AG10803 (cell line): ENCODE measurements at places on chromosomes 7 and 10.
A peak's percentile ranks its signal among the peaks of the same experiment; 100 is the strongest.

DNA sequence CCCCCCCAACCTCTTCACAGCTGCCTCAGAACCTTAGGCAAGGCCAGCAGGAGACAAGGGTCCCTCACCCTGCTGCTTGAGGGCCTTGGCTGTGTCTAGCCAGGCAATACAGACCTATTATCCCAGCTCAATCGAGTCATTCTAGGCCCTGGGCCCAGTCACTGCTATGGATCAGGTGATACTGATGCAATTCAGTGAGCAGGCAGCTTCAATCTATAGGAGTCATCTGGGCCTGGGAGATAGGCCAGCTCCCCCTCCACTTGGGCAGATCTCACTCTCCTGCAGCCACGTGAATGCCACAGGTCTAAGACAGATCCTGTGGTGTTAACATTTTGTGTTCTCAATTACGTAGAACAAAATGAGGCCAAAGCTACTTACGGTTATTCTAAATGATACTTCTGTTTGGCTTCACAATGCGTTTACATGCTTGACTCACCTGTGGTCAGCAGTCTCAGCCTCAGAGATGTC lies 68.0 kb upstream of the LRRC4 start:
- DNase-seq, result peak; percentile 29

GRCh38 chr7:55065511-55066229 lies 46.9 kb downstream of the EGFR start:
- peak; percentile 91 for DNase-seq

- DNase-seq, result no peak
Measured at GRCh38 chr10:77086081-77086480, 551.5 kb downstream of the KCNMA1 start.

- DNase-seq, result no peak
Measured at GRCh38 chr10:7302392-7302906, 108.4 kb downstream of the SFMBT2 start.

- DNase-seq, result no peak
Measured at GRCh38 chr7:1694611-1695511, 24.8 kb downstream of the ELFN1 start.

DNA sequence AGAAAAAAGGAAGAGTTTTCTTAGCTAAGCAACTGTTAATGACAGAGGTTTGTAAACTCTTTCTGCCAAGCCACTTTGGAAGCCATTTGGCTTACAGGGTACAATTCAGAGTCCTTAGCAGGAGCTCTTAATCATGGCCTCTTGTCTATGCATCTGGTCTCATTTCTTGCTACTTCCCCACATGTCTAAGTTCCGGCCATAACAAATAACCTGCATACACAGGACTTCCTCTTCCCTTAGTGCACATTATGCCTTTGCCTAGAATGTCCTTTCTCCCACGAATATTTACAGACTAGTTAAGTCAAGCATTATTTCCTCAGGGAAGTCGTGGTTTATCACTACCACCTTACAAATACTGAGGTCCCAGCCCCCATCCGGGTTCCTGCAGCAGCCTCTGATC lies 8.6 kb upstream of the UPF2 start:
- no peak for DNase-seq

DNA sequence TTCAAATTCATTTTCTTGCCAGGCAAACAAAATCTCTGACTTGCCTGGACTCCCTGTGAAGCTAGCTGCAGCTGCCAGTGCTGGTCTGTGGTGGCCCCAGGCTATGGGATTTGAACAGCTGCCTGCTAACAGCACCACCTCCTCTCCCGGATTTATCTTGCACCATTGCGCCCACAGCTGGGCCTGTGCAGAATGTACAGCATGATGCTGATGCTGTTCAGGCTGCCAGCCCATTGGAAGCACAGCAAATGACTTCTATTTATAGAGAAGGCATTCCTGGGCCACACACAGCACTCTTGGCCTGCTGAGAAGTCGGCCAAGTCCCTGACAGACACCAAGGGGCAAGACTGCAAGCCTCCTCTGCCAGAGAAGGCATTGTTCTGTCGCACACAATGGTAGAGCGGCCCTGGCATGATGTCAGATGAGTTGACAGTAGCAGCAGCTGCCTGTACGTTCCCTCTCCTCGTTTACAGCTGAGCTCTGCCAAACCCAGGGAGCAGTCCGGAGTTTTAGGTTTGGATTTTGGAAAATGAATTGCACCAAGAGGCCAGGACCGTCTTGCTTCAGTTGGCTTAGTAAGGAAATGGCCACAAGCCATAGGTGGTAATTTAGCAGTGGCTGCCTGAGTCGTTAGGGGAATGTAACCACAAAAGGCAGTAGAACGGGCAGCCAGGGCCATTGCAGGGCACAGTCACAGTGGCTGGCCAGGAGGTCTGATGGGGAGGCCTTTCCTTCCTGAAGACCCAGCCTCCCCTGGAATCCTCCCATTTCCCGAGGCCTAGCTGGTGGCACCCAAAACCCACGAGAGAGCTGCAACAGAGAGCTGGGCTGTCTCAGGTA lies 38.5 kb downstream of the MTURN start:
- DNase-seq, result peak; percentile 95

DNA sequence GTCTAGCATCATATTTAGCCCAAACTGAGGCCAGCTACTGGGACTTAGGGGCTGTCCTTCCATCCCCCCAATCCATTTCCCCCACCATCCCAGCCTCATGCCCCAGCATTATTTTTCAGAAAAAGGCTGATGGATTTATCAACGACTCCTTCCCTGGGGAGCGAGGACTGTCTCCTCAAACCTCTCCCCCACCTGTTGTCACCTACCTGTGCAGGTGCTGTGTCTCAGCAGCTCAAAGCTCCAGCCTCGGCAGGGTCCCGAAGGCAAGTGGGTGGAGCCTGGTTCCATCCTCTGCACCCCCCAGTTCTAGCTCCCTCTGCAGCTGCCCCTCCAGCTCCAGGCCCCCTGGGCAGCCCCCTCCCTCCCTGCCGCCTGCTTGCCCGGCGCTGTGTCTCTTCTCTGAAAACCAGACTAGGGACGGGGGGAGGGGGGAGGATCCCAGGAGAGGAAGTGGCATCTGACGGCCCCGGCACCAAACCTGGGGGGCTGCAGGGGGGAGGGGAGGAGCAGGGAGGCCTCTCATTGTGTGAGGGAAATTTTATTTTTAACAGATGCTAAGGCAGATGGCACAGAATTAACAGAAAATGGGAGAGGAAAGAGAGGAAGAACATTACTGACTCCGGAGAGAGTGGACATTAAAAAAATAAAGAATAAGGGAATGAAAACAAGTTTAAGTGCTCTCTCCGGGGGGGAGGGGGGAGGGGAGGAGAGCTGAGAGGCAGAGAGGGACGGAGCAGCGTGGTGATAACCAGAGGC lies 61.7 kb upstream of the PAX2 start:
- DNase-seq, result no peak

- no peak for DNase-seq
Measured at GRCh38 chr10:131556897-131557495, 245.5 kb upstream of the TCERG1L start.

- DNase-seq, result no peak
Measured at GRCh38 chr7:116021237-116021636, 9.3 kb downstream of the TFEC start.

- no peak for DNase-seq
Measured at GRCh38 chr10:63716016-63716580, 194.9 kb downstream of the REEP3 start.

GRCh38 chr7:55258631-55259030 lies 106.5 kb upstream of the LANCL2 start:
- DNase-seq, result no peak

- DNase-seq, result peak; percentile 69
Measured at GRCh38 chr10:104589871-104590270, 51.2 kb upstream of the SORCS3 start.

DNA sequence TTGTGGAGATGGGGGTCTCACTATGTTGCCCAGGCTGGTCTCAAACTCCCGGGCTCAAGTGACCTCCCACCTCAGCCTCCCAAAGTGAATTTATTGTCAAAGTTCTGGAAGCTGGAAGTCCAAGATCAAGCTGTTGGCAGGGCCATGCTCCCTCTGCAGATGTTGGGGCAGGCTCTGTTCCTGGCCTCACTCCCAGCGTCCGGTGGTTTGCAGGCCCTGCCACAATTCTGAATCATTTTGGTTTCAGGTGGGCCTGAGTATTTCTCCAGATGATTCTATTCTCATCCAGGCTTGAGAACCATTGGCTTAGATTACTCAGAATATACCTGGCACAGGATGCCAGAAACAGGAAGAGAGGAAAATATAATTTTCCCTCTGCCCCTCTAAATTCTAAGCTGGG lies 737.4 kb downstream of the TNS3 start:
- peak; percentile 75 for DNase-seq

DNA sequence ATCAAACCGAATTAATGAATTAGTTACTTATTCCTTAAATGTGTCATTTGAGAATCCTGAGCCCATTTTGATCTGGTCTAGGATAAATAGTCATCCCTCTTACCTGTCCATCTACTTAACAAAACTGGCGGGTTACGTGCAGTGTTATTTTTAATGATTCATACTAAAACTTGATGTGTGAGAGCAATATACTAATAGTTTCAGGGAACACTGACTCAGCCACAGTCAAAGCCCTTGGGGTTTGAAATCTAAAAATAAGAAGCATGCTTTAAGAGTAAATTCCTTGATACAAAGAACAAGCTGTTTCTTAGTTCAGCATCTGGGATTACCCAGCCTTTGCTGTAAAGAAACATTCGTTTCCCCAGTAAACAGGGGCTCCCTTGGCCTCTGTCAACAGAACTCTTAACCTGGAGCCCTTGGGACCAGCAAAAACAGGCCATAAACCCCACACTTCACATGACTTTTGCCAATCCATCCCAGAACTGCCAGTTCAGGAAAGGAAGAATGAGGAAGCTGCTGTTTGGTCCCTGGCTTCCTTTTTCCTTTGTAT lies 370.6 kb upstream of the IGFBP3 start:
- DNase-seq, result peak; percentile 81

DNA sequence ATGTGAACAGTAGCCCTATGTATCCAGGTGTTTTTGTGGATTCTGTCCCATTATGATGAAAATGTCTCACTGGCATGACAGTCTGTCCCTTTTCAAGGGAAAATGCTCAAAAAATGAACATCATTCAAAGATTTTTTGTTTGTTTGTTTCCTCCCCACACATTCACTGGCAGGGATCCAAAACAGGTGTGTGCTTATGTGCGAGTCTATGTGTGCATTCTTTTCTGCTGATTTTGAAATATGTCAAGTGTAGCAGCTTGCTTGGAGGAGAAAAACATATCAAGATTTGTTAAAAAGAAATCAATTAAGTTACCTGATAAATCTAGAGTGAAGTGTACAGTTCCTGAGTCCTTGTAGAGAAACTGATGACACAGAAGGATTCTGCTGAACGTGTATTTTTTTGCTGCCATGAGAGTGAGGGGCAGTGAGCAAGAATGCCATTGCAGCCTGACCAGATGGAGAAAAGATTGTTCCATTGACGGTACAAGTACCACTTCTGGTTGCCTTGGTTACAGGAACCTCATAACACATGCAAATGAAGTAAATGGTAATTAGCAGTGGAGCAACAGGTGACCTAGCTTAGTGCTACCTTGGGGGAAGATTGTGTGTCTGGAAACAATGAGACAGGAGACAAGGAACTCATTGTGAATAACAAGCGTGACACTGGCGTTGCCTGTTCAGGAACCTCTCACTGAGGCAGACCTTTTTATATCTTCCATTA lies 277.4 kb upstream of the PHYHIPL start:
- DNase-seq, result no peak

- DNase-seq, result no peak
Measured at GRCh38 chr10:104318810-104319741, 19.2 kb downstream of the ITPRIP start.

DNA sequence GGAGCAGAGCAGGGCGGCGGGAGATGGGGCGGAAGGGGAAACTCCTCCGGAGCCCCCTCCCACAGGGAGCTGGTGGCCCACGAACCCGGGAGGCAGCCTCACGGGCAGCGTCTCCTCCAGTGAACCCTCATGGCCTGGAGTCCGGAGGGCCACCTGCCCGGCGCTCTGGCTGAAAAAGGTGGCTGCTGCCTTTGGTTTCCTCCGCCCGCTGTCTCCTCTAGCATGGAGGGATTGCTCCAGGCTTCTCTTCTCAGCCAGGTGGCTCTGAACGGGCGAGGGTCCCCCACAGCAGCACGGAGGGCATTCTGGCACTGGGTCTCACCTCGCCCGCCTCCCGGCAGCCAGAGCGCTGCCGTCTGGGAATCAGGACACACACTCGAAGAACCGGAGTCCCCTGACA lies 177.3 kb upstream of the PFKP start:
- no peak for DNase-seq

DNA sequence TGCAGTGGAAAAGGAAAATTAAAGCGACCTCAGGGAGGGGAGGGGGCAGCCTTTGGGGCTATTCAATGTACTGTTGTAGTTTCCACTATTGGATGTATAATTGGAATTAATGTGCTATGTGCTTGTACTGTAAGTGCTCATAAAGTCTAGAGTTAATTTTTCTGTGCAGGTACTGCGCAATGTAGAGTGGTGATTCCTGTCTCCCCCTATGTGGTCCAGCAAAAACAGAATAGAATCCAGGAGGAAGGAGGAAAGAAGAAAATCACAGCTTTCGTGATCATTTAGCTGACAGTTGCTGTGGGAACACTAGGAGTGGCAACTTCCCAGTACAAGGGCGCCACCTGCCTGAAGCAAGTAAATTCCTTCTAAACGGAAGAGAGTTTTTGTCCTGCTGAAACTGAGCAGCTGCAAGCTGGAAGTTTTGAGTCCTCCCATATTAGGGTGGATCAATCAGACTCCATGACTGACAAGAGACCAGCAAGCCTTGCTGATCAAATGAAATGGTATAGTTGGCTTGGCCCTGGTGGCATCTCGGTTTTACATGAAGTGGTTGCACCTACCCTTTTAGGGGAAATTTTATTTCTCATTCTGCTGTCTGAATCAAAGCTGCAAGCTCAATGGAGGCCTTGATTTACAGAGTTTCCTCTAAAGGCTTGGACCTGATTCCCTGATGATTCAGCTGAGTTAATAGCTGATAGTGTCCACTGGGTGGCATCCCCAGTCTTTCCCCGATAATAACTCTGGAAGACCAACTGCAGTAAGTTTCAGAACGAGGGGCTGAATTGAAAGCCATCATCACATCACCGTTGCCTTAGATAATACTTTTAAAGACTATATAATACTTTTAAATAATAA lies 299.8 kb downstream of the HGF start:
- DNase-seq, result peak; percentile 82

DNA sequence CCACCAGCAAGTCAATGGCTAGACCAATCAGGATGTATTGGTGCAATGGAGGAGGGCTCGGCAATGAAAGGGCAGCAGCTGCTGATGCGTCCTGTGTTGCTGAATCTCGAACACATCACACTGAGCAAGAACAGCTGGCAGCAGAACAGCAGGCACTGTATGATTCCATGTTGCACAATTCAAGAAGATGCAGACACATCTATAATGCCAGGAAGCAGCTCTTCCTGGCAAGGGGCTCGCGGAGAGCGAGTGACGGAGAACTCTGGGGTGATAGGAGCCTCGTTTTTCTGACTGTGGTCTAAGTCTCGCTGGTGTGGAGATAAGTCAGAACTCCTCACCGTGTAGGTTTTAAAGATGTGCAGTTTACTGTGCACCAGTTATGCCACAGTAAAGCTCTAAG lies 24.8 kb upstream of the PFKP start:
- DNase-seq, result no peak
